ENCODE measurements at places on chromosomes 2 and 18.

- no peak for DNase-seq
Measured at GRCh38 chr2:38174646-38175423, 98.9 kb upstream of the CYP1B1 start.

- no peak for DNase-seq
Measured at GRCh38 chr2:18600255-18600613, 10.9 kb upstream of the NT5C1B start.

DNA sequence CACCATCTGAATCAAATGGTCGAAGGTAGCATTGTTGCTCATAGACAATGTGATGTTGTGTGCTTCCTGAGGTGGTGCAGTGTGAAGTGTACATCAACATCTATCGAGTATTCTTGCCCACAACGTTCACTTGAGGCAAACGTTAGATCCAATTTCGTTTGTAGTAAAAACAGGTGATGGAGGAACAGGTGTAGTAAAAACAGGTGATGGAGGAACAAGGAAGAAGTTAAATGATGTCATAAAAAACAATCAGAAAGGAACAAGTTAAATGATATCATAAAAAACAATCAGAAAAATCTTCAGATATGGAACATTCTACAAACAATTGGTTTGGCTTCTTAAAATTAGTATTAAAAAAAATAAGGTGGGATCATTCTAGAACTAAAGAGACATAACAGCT is 11.3 kb downstream of the WDR7 start:
- peak; percentile 47 for DNase-seq

- no peak for DNase-seq
Measured at GRCh38 chr18:23648940-23649607, 13.6 kb downstream of the ANKRD29 start.

- no peak for DNase-seq
Measured at GRCh38 chr2:8315531-8316165, 366.2 kb upstream of the ID2 start.

- DNase-seq: no peak
Measured at GRCh38 chr18:39571511-39571910, 2005.9 kb upstream of the CELF4 start.

DNA sequence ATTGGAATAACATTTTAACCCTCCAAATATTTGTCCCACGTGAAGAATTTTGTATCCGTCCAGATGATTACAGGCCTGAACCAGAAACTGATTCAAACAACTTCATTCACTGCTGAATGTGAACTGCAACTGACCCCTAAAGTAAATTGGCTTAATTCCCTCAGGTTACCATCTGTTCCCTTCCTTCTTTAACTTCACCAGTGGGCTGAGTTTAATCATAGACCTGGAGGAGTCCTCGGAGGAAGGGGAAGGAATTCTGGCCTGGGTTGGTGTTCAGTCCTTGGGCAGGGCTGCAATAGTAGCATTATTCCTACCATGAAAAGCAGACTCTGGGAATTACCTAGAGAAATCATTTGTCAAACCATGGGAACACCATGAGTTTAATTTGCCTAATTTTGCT is 207.4 kb downstream of the TMEM247 start:
- DNase-seq: no peak

- no peak for DNase-seq
Measured at GRCh38 chr2:66915237-66915636, 480.3 kb downstream of the MEIS1 start.

DNA sequence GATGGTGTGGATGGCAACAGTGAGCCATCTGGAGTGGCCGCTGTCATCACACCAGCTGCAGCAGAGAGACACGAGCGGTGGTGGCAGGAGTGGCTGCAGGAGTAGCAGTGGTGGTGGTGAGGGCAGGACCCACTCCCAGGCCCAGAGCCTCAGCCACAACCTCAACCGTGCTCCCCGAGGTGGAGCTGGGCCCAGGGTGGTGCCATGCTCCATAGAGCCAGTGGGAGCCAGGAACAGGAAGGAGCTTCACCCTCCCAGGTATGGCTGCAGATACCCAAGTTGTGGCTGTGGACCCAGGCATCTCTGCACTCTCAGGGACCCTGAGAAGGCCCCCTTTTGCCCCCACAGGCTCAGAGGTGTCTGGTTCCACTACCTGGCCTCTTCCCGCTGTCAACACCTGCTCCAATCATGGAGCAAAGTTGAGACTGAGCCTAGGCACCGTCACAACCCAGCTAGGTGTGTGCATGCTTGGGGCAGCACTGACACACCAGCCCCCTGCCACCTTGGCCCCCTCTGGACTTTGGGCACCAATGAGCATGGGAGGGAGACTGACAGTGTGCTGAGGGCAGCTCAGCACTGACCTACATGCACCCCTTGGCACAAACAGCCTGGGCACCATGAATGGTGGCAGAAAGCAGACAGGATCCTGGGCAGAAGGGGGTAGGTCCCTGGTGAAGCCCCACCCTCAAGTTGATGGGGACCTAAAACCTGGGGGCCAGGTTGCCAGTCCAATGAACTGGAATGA is 188.9 kb downstream of the NDUFA10 start:
- DNase-seq: no peak

DNA sequence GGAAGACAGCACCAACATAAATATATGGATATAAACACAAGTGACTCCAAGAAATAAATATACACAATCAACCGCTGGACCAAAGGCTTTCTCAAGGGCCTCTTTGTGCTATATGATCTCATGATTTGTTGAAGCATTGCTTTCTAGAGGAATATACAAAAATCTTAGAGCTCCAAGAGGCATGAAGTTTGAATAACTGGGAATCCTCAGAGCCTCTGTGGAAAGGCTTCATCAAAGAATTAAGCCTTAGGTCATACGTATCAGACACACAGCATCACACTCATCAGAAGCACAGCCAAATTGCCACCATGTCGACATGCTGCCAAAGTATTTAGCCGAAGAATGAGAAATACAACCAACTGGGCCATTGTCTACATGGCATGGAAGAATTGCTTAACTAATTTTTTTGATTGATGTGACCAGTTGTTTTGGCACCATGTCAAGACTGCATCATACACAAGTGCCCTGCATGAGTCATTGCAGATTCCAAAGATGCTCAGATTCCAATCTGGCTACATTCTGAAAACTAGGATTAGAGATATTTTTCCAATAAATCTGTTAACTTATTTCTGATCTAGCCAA is 860.6 kb upstream of the ZEB2 start:
- no peak for DNase-seq

DNA sequence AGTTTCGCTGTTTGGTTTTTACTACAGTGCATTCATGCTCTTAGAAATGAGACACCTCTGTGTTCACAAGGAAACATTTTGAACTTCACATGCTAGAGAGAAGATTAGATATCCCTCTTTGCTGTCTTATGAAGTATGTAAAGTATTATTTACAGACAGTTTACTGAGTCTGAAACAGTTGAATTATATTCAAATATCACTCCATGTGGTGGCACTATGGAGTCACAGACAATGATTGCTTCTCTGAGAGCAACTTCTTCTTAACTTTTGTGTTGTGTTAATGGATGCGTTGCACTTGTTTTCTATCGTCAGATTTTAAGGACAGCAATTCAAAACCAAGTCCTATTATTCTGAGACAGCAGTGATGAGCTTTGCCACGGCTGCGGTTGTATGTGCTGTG is 823.6 kb downstream of the GALR1 start:
- DNase-seq: no peak

DNA sequence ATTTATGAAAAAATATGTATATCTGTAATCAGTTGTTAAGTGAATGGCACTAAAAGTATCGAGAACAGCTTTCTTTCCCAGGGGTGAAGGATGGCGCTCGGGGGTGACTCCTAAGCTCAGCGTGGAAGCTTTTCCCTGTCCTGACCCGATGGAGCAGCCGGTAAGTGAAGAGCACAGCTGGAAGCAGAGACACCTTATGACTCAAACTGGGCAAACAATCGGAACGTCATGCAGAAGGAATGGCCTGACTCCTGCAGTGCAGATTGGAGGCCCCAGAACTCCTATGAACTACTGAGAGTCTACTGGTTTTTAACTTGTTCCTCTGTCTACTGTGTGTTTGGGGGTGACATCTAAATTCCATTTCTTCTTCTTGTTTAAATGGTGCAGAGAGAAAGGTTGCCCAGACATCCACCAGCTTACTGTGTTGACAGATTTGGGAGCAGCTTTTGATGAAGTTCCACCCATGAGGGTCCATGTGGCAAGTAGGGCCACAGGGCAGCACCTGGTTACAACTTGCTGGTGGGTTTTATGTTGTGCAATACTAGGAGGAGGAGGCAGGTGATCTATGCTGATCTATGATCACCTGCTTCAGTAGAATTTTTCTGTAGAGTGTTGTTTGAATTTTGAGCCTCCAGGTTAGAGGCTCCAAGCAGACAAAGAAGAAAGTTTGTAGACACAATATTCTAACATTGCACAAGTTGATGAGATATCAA is 52.8 kb upstream of the TMEM182 start:
- no peak for DNase-seq

DNA sequence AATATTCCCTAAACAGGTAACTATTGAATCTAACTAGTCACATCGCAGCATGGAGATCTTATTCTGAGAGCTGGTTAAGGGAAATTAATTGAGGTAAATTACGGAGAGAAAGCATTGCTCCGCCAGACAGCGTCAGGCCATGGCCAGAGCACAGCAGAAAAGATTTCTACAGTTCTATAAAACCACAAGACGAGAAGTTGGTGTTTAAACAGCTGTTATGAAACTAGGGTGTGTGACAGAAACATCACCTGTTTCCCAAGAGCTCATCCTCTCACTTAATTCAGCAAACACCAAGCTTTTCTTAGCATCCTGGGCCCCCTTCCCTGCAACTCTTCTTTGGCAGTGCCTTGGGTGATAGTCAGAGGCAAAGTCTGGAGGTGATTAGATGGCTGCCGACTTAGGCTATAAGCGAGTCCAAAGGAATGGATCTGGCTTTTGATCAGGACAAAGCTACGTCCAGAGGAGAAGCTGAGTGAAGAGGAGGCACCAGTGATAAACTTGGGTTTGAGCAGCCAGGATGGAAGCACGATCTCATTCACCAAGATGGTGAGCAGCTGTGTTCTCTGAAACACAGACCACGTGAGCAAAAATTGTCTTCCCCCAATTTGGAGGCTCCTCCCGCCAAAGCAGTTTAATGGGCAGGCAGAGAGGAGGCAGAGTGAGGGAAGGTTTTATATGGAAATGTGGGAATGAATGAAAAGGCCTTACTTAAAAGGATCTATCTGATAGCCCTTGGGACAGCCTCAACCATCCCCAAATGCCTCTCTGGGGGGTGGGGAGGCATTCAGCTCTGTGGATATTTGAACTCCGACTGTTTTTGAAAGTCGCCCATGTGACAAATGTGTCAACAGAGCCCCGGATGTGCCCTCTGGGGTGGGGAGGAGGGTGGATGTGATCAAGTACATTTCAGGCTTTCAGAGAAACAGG is 57.8 kb downstream of the PKDCC start:
- no peak for DNase-seq

- DNase-seq: no peak
Measured at GRCh38 chr2:1518331-1518803, 105.1 kb downstream of the TPO start.

Measured in NCI-H526 treated with DMSO at 0.1 percent for 48 hours (cell line).